ENCODE measurements at places on chromosomes 7 and 10.

DNA sequence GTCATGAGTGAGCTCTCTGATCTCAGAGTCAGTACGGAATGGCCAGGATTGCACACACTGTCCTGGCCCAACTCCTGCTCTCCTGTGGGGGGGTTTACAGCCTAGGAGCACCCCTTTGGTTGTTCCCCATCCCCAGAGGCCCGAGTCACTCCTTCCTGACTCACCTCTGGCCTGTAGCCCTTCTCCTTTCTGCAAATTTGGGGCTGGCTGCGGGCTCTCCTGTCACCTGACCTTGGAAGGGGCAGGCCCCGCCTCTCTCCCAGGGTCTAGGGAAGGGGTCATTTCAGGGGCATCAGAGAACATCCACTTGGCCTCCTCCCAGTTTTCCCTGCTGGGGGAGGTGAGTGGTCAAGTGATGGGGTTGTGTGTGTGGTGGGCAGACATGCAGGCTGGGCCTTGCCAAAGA lies 1.7 kb downstream of the NYAP1 start:
- DNase-seq: no peak

DNA sequence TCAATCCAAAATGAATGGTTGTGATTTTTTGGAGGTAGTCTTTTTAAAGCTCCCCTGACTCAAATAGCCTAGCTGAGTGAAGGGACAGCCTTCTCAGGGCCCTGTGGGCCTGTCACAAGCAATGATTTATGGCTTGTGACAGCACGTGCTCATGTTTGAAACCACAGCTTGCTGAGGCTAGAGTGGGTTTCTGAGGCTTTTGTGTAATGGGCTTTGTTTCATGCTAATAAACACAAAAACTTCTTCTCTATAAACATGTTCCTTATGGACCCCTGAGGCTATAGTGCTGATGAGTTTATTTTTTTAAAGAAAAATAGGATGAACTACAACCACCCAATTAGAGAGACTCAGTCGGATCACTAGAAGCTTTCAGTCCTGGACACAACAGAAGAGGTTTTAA lies 36.1 kb upstream of the BET1 start:
- DNase-seq: no peak

- DNase-seq: no peak
These were observed 433.6 kb upstream of the GALNT17 start for GRCh38 chr7:70698219-70698832.

DNA sequence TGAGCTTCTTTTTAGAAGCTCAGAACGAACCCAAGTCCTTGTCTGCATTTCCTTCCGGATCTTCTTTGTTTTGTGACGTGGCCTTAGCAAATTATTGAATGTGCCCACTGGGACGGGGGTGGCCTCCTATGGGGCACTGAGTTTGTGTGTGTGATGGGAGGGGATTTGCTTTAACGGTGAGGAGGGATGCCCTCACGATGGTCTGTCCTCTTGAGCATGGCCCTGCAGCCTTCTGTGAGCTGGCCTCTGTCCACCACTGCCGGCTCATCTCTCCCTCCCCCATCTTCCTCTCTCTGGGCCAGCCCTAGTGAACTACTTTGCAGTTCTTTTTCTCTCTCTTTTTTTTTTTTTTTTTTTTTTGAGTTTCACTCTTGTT lies 62.9 kb upstream of the MKRN1 start:
- DNase-seq: no peak

GRCh38 chr7:82450759-82451158 lies 7.2 kb upstream of the CACNA2D1 start:
- no peak for DNase-seq

DNA sequence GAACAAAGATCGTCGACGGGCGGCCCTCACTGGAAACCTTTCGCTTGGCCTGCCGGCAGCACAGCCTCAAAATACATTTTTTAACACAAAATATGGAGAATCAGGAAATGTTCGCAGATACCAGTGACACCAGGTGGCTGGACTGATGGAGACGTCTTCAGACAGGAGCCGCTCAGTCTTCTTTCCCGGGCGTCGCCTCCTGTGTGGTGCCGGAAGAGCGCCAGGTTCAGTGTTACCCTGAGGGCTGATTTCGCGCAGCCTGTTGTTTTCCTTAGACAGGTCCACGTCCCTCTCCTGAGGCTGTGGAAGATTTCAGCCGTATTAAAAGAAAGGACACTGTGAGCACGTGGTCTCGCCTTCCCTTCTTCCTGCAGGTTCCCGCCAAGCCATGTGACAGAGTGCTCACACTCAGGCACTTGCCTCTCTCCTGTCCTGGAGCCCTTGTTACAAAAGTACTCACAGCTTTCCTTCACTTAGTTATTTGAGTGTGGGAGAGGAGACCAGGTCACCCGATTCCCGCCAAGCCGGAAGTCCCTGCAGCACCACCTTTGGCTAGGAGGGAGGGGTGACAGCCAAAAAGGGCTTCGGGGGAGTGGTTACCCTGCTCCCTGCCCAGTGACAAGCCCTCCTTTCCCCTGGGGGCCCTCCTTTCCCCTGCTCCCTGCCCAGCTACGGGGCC lies 21.7 kb upstream of the PWWP2B start:
- no peak for DNase-seq
